ENCODE measurements at places on chromosomes 4 and X.

- DNase-seq, result no peak
These were observed at the start of gene GRPR for GRCh38 chrX:16123222-16123786. Gene GRPR (plus strand): TSS chrX:16123565. CDS start chrX:16123954, 389 bp downstream.

GRCh38 chr4:114729068-114729738 is 130.6 kb downstream of the UGT8 start:
- no peak for DNase-seq

DNA sequence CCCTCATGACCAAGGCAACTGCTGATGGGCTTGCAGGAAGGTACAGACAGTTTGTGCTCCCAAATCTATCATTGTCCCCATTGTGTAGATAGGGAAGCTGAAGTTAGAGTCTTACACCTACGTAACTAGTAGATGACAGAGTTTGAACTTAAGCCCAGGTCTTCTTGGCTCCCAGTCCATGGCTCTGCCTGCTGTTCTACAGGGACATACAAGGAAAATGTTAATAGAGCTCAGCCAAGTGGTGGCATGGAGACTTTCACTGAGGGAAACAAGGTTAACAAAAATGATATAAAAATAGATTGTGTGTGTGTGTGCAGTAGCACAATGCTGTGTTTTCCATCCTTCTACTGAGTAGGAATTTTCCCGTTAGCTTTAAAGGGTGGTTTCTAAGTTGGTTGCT is 936.5 kb downstream of the RPA4 start:
- DNase-seq, result no peak

GRCh38 chr4:140710908-140711622 is 45.1 kb downstream of the TBC1D9 start:
- DNase-seq, result no peak

- DNase-seq, result no peak
These were observed 325.2 kb downstream of the LDB2 start for GRCh38 chr4:16573206-16573605.

GRCh38 chrX:112662559-112663427 is 16.9 kb downstream of the LHFPL1 start:
- no peak for DNase-seq

DNA sequence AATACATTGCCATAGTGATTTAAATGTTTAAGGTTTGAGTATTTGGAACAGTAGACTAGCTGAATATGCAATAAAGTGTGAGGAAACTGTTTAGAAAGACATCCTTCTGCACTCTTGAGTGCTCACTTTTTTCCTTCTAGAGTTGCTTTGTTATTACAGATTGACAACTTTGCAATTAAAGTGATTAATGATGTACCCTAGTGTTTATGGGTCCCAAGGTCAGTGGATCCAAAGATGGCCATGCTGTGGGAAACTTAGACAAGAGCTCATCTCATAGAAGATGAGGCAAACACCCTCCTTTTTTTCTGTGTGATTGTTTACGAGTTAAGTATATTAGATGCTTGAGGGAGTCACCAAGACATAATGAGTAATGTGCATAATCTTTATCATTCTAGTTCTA is 118.8 kb downstream of the PDLIM5 start:
- no peak for DNase-seq

DNA sequence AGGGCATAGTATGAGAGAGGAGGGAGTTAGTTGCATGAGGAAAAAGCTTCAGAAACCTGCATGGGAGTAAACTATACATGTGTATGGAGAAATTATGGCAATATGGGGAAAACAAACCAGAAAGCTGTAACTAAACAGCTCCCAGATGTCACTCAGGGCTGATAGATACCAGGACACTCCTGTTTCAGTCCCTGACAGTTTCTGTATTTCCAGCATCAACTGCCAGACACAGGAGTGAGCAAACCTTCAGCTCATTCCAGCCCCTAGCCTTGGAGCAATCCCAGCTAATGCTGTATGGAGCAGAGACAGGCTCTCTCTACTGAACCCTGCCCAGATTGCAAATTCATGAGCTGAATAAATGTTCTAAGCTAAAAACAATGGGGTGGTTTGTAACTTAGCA is 382.9 kb upstream of the MAGEB18 start:
- no peak for DNase-seq

DNA sequence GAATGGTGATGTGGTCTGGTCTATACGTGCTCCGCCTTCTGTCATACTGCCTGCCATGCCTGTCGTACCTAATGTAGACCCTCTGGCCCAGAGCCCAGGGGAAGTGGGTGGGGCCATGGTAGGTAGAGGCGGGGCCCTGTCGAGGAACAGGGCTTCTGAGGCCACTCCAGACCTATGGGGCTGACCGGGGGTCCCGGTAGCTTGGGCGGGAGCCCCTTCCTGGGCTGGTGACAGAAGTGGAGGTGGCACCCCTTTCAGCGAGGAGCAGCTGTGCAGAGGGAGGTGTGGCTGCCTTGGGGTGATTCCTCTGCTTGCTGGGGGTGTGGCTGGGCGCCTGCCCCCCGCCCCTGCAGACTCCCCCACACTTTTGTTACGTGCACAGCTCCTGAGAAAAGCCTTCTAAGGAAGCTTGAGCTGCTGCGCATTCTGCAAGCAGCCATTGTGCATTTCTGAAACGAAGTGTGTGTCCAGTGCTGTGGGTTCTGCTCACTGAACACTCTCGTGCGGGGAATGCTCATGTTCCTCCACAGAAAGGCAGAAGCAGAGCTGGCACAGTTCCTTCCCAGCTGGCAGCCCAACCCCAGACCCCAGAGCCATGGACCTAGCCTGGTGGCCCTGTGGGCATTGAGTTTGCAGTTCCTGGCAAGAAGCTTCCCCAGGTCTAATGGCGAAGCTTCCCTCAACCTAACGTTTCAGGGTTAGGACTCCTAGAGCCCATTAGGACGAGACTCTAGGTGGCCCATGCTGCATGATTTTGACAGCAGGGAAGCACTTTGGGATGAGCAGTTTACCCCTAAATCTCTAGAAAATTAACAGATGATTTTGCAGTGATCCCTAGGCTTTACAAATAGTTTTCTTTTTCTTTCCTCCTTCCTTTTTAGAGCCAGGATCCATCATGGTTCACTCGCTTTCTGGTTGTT is 72.7 kb upstream of the HGFAC start:
- DNase-seq, result no peak

- DNase-seq, result no peak
These were observed 233.2 kb downstream of the EPHA5 start for GRCh38 chr4:65437102-65437501.

- no peak for DNase-seq
These were observed 36.4 kb upstream of the MSANTD1 start for GRCh38 chr4:3212391-3213105.

- DNase-seq, result no peak
These were observed 555.4 kb downstream of the RAB28 start for GRCh38 chr4:12928751-12929150.

DNA sequence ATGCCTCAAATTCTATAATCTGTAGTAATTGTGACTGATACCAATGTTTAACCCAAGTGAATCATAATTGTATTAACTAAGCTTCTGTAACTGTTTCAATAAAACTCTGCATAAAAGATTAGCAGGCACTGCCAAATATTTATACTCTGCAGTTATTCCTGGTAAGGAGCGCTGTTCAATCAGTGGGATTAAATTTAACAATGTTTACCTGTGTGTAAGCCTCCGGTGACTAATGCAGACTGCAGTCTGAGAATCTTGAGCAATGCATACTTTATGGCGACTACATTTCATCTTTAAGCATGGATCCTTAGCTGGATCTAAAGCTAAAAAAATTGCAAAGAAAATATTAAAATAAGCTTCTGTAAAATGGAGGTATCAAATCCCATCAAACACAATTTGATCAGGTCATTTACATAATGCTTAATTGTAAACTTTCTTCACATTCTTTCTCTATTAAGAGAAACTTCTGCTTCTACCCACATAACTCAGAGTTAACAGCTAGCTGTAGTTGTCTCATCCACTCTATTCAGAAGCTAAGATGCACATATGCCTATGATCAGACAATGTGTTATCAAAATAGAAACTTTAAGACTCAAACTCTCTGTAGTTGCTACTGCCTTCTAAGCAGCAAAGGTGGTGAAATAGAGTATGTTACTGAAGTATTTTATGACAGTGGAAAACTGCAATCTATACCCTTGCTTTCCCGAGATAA is 234.0 kb downstream of the SPOCK3 start:
- DNase-seq, result no peak

- no peak for DNase-seq
These were observed 21.4 kb downstream of the MAOB start for GRCh38 chrX:43860646-43861370.

- no peak for DNase-seq
These were observed 20.2 kb downstream of the CLNK start for GRCh38 chr4:10664408-10664807.

DNA sequence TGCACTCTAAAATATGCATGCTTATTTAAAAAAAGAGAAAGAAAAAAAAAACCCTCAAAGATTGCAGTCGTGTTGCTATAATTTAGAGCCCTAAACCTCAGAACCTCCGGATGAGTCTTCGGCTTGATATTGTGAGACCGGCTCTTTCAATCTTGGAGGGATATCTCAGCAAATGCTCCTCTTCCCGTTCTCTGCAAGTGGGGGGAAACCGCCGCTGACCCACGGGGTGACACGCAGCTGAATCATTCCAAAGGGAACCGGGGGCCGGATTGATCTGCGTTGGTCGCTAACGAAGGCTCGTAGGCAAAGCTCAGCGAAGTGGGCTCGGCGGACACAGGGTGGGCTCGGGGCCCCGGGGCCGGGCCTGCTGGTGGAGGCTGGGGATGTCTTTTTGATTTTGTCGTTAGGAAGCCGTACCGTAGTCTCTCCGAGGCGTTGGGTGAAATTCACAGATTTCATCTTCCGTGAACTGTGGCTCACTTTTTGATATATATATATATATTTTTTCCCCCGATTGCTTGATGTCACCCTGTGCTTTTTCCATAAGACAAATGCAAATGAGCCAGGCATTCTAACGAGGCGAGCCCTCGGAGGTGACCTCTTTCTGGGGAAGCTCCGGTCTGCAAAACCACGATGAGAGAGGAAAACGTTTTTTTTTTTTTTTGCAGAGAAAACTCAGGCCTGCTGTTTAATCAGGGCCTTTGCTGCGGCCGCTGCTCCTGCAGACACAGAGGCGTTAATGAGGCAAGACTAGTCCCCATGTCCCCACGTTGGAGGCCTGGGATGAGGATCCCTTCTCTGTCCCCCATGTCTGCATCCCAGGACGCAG is 110.7 kb upstream of the PPP2R3B start:
- DNase-seq, result no peak

DNA sequence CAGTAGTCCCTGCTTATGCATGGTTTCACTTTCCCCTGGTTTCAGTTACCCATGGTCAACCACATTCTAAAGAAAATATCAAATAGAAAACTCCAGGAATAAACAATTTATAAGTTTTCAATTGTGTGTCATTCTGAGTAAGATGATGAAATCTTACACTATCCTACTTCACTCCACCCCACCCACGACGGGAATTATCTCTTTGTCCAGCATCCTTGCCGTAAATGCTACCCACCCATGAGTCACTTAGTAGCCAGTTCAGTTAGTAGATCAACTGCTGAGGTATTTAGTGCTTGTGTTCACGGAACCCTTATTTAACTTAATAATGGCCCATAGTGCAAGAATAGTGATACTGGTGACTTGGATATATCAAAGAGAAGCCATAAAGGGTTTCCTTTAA is 91.4 kb downstream of the KLHL13 start:
- no peak for DNase-seq

DNA sequence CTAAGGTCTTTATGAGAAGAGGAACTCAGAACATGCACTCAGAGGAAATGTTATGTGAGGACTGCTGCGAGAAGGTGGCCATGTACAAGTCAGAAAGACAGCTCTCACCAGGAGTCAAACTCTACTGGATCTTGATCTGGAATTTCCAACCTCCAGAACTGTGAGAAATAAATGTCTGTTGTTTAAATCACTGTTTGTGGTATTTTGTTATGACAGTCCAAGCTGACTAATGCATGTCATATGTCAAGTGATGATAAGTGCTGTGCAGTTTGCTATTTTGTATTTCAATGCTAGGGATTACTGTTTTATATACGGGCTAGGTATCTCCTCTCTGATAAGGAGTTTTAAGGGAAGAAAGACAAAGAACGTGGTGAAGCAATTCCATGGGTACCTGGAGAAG is 162.3 kb downstream of the CPEB2 start:
- no peak for DNase-seq

GRCh38 chr4:2961811-2962441 is 1.3 kb downstream of the NOP14 start:
- peak; percentile 48 for DNase-seq

GRCh38 chr4:186200516-186200915 is 9.1 kb downstream of the CYP4V2 start:
- DNase-seq, result no peak

All from activated CD4-positive, alpha-beta T cell treated with anti-CD3 and anti-CD28 coated beads, Interleukin-2, amount 50 U/mL, for 24 hours (primary cell).